Uterus (tissue), 4 donors: ENCODE measurements at places on chromosomes 6 and 20. TPM values are rescaled to one million over a fixed set of nuclear protein-coding genes. Genes with fewer than 3 reads are reported as not detected.

Gene RAB44
- 0.37 TPM for total RNA-seq

Gene FRK
- total RNA-seq, result 1.8 TPM

Gene CD93
- 100 TPM for total RNA-seq

Gene SLC39A7
- total RNA-seq, result 87.8 TPM

Gene ULBP3
- total RNA-seq, result 2.9 TPM

Gene C2
- total RNA-seq, result 4.4 TPM

Gene PAK5
- total RNA-seq, result not detected

Gene ZNF391
- 10.1 TPM for total RNA-seq

Gene ZSCAN23
- total RNA-seq, result 21.3 TPM

Gene LGSN
- total RNA-seq, result not detected

Gene SYS1
- total RNA-seq, result 35.6 TPM

Gene BNIP5
- total RNA-seq, result not detected

Gene SRXN1
- total RNA-seq, result 6.1 TPM

GRCh38 chr6:105121981-105122380, 57.8 kb downstream of the POPDC3 start:
- no peaks in the 10 kb centered on the region for H3K36me3 ChIP-seq
- no peak for DNase-seq
- H3K4me1 ChIP-seq, result no peaks in the 10 kb centered on the region
- H3K27ac ChIP-seq, result no peak overlapping the region

DNA sequence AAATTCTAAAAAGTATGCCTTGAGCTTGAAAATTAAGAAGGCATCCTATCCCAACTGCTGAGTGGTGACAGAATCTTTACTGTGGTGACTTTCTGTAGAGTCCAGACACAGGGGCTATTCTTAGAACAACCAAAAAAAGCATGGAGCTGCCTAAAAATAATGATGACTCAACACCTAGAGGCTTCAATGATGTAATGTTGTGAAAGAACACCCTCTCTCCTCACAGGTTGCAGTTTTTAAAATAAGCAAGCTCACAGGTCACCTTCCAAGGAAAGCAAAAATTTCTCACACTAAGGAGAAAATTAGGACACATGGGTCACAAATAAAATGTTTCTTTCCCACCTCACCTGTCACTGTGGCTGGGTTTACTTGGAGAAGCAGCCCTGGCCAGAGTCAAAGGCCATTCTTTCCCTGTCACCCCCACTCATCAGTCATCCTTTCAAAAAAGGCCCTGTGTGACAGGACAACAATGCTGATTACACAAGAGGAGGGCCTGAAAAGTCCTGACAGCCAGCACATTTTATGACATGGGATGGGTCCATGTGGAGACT, 53.5 kb downstream of the RCAN2 start:
- H3K4me3 ChIP-seq, result no peak overlapping the region
- no peaks in the 10 kb centered on the region for H3K36me3 ChIP-seq

GRCh38 chr6:90285611-90286381, 10.8 kb downstream of the BACH2 start:
- H3K27ac ChIP-seq, result peak overlapping the region; percentile 44
- H3K27me3 ChIP-seq, result no peaks in the 10 kb centered on the region
- peak; percentile 72 for DNase-seq
- no peaks in the 10 kb centered on the region for H3K36me3 ChIP-seq

GRCh38 chr6:150698391-150698790, 98.7 kb downstream of the PLEKHG1 start:
- no peaks in the 10 kb centered on the region for H3K36me3 ChIP-seq
- H3K4me1 ChIP-seq, result peaks cover 5% of the 10 kb centered on the region
- no peak for DNase-seq
- H3K27ac ChIP-seq, result no peak overlapping the region

DNA sequence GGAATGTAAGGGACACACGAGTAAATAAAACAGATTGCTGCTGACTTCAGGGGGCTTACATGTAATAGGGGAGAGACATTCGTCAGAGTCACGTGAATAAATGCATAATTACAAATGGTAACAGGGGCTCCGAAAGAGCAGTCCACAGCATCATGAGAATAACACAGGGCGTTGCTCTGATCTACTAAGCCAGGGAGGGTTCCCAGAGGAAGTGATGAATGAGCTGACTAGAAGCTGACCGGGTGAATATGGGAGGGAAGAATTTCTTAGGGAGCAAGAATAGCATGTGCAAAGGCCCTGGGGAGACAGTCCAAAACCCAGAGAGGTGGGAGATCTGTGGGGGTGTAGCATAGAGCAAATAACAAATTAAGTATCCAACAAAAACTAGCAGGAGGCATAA, 2.4 kb downstream of the BPI start:
- no peaks in the 10 kb centered on the region for H3K36me3 ChIP-seq
- DNase-seq, result no peak
- no peak overlapping the region for H3K27ac ChIP-seq
- H3K4me3 ChIP-seq, result no peak overlapping the region
- H3K27me3 ChIP-seq, result no peaks in the 10 kb centered on the region

DNA sequence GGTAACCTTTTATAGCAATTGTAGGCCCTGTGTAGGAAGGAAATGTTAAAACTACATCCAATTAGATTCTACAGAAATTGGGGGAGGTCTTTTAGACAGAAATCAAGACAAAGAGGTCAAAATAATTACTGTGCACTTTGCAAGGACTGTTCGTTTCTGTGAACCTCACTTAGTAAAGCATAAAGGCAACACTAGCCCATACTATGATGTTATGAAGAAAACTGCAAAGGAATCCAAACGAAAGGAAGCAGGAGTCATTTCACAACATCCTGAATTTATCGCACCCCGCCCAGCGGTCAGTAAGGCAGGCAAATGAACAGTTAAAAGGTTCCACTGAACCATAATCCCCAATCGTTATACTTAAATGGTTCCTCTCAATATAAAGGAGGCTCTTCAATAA, 429.5 kb upstream of the ARID1B start:
- H3K27ac ChIP-seq, result no peak overlapping the region
- no peaks in the 10 kb centered on the region for H3K36me3 ChIP-seq
- no peak for DNase-seq
- no peaks in the 10 kb centered on the region for H3K4me1 ChIP-seq

GRCh38 chr20:3383878-3384495, 23.5 kb downstream of the DNAAF9 start:
- no peak for DNase-seq
- H3K27me3 ChIP-seq, result no peaks in the 10 kb centered on the region
- no peak overlapping the region for H3K4me3 ChIP-seq
- H3K4me1 ChIP-seq, result no peaks in the 10 kb centered on the region
- H3K36me3 ChIP-seq, result no peaks in the 10 kb centered on the region

- H3K36me3 ChIP-seq, result no peaks in the 10 kb centered on the region
- H3K27ac ChIP-seq, result no peak overlapping the region
- H3K4me1 ChIP-seq, result no peaks in the 10 kb centered on the region
- DNase-seq, result no peak
Measured at GRCh38 chr20:53735536-53736050, 142.0 kb upstream of the ZNF217 start.

DNA sequence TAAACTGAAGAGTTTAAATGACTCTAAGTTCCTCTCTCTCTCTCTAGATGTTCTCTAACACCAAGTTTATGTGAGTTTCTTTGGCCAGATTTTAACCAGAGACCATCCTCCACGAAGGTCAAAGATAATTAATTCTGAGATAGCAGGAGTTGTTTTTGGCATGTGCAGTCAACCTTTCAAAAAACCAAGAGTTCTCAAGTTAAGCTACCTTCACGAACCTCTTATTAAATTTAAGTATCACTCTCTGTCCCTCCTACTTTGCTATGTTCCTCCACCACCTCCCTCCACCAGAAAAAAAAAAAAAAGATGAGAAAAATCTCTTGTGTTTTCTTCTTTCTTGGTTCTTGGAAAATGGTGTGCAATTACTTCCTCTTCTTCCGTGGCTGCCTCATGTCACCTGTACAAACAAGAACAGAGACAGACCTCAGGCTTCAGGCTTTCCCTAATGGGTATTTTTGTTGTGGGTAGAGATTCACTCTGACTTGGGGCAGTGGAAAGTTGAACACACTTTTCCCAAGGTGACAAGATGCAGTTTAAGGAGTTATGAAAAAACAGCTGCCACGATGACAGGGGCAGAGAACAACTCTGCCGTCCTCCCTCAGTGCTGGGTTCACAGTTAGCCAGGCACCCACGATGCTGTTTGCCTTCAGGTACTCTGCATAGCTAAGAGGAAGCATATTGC, 64.3 kb downstream of the ADTRP start:
- no peaks in the 10 kb centered on the region for H3K36me3 ChIP-seq
- H3K4me3 ChIP-seq, result no peak overlapping the region
- no peak for DNase-seq
- H3K4me1 ChIP-seq, result no peaks in the 10 kb centered on the region
- H3K27ac ChIP-seq, result no peak overlapping the region

DNA sequence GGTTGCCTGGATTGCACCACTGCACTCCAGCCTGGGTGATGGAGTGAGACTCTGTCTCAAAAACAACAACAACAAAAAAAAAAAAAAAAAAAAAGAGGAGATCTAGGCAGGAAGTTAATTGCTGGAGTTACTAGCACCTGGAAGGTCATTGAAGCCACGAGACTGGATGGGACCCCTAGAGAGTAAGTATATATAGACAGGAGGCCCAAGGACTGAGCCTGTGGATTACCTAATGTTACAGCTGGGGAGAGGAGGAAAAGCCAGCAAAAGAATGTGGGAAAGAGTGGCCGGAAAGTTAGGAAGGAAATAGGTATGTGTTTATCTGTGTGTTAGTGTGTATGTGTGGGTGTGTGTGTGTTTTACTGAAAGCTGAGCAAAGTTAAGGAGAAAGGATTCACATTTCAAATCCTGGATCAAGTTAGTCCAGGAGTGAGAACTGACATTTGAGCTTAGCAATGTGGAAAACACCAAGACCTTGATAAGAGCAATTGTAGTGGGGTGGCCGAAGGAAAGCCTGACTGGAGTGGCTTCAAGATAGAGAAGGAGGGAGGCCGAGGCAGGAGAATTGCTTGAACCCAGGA, 38.4 kb downstream of the ANKRD6 start:
- H3K27me3 ChIP-seq, result no peaks in the 10 kb centered on the region
- no peak overlapping the region for H3K27ac ChIP-seq
- no peaks in the 10 kb centered on the region for H3K4me1 ChIP-seq
- no peak for DNase-seq
- no peaks in the 10 kb centered on the region for H3K36me3 ChIP-seq

DNA sequence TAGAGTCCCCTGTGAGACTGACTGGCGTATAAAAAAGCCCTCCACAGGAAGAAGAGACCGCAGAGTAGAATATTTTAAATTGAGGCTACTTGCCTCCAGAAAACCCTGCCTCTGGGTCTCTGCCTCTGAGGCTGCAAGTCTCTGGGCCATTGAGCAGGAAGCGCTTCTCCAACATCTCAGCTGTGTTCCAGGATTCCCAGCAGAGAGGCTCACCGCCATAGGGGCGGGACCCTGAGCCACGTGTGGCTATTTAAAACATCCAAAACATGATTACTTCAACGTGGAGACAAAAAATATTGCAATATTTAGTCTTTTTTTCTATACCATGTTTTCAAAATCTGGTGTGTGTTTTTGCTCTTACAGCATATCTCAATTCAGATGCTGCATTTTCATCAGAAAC, 59.4 kb downstream of the GNAS-AS1 start:
- no peak overlapping the region for H3K27ac ChIP-seq
- no peak overlapping the region for H3K4me3 ChIP-seq
- DNase-seq, result no peak

DNA sequence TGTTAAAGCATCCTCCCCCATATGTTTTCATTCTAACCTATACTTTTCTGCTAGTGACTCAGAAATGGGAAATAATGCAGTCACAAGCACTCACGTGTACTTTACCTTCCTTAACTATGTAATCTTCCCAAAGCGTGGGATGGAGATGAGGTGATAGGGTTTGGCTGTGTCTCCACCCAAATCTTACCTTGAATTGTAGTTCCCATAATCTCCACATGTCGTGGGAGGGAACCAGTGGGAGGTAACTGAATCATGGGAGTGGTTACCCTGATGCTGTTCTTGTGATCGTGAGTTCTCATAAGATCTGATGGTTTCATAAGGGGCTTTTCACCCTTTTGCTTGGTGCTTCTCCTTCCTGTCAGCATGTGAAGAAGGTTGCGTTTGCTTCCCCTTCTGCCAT, 35.4 kb downstream of the AGPAT4 start:
- DNase-seq, result no peak
- no peaks in the 10 kb centered on the region for H3K4me1 ChIP-seq
- H3K4me3 ChIP-seq, result no peak overlapping the region
- H3K27me3 ChIP-seq, result no peaks in the 10 kb centered on the region

GRCh38 chr6:56146086-56146485, 101.3 kb downstream of the COL21A1 start:
- no peaks in the 10 kb centered on the region for H3K4me1 ChIP-seq
- no peak for DNase-seq
- H3K36me3 ChIP-seq, result no peaks in the 10 kb centered on the region
- no peaks in the 10 kb centered on the region for H3K27me3 ChIP-seq
- no peak overlapping the region for H3K27ac ChIP-seq

GRCh38 chr6:79450984-79451383, 86.2 kb downstream of the LCA5 start:
- H3K36me3 ChIP-seq, result no peaks in the 10 kb centered on the region
- no peak for DNase-seq
- H3K27ac ChIP-seq, result no peak overlapping the region

DNA sequence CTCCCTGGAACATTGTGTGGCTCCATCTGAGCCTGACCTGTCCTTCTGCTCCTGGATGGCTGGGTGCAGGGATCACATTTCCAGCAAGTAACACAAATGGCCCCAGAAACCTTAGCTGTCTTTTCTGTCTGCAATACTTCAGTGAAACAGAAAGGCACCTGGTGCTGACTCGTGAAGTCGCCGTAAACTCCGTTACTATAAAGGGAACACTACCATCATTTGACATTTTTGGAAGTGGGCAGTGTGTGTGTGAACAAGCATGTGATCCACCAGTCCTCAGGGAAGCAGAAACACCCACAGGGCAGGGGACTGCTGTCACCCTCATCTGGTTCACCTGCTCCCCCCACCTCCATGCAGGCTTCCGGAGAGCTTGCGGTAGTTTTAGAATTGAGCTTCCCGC, 23.9 kb downstream of the SERPINB6 start:
- DNase-seq, result no peak
- H3K4me3 ChIP-seq, result no peak overlapping the region
- no peaks in the 10 kb centered on the region for H3K4me1 ChIP-seq
- no peak overlapping the region for H3K27ac ChIP-seq

- no peaks in the 10 kb centered on the region for H3K27me3 ChIP-seq
- H3K4me1 ChIP-seq, result peaks cover 5% of the 10 kb centered on the region
- no peak for DNase-seq
- no peak overlapping the region for H3K4me3 ChIP-seq
- H3K36me3 ChIP-seq, result no peaks in the 10 kb centered on the region
- no peak overlapping the region for H3K27ac ChIP-seq
Measured at GRCh38 chr20:33441142-33441955, 2.2 kb downstream of the SNTA1 start.

- H3K36me3 ChIP-seq, result no peaks in the 10 kb centered on the region
- DNase-seq, result no peak
- H3K4me3 ChIP-seq, result no peak overlapping the region
- no peaks in the 10 kb centered on the region for H3K4me1 ChIP-seq
- no peaks in the 10 kb centered on the region for H3K27me3 ChIP-seq
Measured at GRCh38 chr6:43189776-43190304, 7.8 kb downstream of the CUL9 start.

GRCh38 chr6:20604159-20604558, 69.9 kb downstream of the CDKAL1 start:
- no peaks in the 10 kb centered on the region for H3K4me1 ChIP-seq
- H3K4me3 ChIP-seq, result no peak overlapping the region
- H3K27ac ChIP-seq, result no peak overlapping the region

- no peaks in the 10 kb centered on the region for H3K27me3 ChIP-seq
- peaks cover 17% of the 10 kb centered on the region for H3K4me1 ChIP-seq
- H3K27ac ChIP-seq, result peak overlapping the region; percentile 78
- no peaks in the 10 kb centered on the region for H3K36me3 ChIP-seq
- H3K4me3 ChIP-seq, result no peak overlapping the region
Measured at GRCh38 chr6:16337295-16337975, 99.0 kb downstream of the GMPR start.
